ENCODE measurements at places on chromosomes 5 and 9.

GRCh38 chr9:123480096-123480495 lies 124.1 kb downstream of the CRB2 start:
- no peak for DNase-seq

DNA sequence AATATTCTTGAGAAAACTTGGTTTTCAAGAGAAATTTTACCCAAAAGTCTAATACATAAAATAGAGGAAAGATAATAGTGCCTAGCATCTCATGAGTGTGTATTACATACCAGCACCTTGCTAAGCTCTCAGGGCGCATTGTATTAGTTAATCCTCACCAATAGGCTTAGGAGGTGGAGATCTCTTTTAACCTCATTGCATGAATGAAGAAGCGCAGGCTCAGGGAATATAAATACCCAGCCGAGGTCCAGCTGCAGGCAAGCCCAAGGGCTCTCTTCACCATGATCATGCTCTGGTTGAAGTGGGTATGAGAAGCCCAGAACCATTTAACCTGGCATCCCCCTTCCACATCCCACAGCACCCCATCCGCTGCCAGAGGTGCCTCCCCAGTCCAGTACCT lies 46.0 kb downstream of the CAMK2A start:
- no peak for DNase-seq

DNA sequence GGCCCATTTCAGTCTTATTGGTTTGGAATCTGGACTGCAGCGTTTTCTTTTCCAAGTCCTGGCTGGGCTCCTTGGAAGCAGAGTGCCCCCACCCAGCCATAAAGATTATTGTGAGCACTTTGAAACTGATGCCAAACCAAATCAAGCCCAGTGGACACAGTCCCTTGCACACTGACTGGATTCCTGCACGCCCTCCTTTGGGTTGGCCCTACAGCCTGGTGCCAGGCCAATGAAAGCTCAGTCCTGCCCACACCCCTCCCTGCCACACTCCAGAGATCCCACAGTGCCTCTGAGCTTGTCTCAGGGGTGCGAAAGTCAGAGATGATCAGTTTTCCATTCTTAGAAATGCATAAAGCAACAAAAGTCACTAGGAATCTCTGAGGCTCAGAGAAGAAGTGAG lies 181.9 kb downstream of the CETN3 start:
- no peak for DNase-seq

- DNase-seq, result no peak
These were observed 1.1 kb downstream of the BHMT start for GRCh38 chr5:79112703-79113058.

DNA sequence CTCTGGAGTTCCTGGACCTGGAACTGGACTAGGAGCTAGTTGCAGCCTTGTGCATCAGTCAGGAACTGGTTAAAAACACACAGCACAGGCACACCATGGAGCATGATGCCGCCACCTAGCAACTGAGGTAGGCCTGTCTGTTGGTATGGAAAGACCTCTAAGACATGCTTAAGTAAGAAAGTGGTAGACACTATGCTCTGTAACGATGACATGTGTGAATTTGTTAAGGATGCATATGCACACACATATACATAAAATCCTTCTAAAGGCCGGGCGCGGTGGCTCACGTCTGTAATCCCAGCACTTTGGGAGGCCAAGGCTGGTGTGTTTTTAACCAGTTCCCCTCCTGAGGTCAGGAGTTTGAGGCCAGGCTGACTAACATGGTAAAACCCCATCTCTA lies 136.9 kb upstream of the RASEF start:
- no peak for DNase-seq

GRCh38 chr5:173534664-173535063 lies 81.8 kb downstream of the BOD1 start:
- DNase-seq, result no peak

DNA sequence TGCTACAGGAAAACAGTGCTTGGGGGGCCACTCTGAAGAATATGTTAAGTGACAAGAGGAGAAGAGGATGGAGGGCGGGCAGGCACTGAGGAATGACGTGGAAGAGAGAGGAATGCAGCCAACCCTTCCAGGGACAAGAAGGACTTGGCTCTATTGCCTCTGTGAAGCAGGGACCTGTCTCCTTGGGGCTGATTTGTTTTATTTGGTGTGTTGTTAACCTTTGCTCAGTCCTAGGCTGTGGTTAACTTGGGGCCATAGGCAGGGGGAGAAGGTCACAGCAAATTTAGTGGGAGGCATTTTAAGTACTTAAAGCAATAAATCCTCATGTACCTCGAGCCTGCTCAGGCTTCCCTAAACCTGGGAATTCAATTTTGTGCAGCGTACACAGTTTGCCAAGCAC lies 39.9 kb downstream of the KIF4B start:
- no peak for DNase-seq

DNA sequence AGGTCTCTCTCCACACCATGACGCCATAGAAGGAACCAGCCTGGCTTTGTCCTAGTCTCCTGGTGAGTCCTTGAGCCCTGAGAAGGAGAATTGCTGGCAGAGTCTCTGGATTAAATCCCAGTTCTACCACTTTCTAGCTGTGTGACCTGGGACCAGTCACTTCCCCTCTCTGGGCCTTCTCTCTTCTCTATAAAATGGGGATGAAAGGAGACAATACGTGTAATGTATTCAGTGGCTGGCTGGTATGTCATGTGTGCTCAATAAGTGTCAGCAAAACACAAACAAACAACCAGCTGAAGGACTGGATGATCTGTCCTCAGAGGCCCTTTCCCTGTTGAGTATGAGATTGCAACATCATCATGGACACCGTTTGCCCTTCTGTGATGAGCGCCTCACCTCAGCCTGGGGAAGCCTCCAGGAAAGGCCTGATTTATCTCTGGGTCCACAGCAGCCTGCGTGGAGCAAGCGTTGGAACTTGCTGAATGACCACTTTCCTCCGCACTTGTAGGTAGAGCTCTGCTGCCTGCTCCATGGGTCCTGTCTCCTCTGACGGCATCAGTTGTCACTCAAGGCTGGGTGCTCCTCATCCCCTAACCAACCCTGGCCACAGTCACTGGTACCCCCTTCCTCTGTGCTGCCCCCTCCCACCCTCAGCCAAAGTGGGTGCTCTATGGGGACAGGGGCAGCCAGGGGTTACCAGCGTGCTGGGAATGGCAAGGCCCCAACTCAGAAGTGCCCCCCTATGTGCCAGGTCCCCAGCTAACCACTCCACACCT lies 3.6 kb upstream of the NR5A1 start:
- no peak for DNase-seq

DNA sequence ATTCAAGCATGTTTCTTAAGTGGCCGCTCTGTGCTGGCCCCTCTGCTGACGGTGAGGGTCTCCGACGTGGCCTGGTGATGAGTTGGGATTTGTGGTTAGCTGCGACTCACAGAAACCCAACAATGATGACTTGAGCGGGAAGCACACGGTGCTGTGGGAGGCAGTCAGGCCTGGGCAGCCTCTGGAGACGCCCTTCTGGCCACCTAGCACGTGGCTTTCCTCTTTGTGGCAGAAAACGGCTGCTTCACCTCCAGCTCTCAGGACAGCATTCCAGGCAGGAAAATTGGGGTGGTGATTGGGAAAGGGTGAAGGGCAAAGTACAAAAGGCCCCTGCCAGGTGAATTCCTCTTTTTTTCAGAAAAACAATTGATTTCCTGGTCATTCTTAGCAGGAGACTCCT lies 17.5 kb upstream of the IER5L start:
- no peak for DNase-seq

DNA sequence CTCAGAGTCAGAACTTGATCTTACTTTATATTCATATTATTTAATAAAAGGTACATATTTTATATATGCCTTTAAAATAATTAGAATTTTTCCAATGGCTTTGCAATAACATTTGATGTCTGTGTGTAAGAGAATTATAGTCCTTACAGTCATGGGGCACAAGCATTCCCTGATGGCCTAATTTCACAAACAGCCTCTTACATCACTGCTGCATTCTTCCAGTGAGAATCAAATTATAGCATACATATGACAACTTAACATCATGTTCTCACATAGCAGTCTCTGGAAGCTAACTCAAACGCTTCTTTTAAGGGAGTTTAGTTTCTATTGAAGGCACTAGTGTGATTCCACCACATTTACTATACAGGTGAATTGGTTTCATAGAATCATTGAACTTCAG lies 15.3 kb upstream of the PRUNE2 start:
- no peak for DNase-seq

- DNase-seq, result no peak
These were observed 342.7 kb downstream of the ARHGEF28 start for GRCh38 chr5:73968729-73969128.

GRCh38 chr5:178467205-178467567 lies 123.0 kb downstream of the COL23A1 start:
- no peak for DNase-seq
